ENCODE measurements at places on chromosomes 6 and 20.

GRCh38 chr6:299104-299980 is 7.1 kb downstream of the DUSP22 start:
- no peak for DNase-seq

DNA sequence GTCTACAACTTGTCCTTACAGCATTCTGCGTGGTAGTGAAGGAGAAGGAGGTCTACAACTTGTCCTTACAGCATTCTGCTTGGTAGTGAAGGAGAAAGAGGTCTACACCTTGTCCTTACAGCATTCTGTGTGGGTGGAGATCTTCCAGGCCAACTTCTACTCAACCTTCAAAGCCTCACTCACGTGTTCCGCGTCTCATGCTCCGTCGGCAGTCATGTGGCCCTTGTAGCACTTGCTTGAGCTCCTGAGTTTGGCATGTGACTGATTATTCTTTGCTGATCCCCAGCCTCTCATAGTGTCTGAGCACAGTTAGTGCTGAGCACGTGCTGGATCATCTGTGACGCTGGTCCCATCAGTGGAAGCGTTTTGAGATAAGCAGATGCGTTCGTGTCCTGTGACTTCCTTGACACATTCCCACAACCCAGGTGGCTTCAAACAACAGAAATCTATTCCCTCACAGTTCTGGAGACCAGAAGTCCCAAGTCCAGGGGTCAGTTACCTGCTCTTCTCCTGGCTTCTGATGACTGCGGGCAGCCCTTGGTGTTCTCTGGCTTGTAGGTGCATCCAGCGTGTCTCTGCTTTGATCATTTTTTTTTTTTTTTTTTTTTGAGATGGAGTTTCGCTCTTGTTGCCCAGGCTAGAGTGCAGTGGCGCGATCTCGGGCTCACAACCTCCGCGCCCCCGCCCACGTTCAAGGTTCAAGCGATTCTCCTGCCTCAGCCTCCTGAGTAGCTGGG is 2.6 kb downstream of the SS18L1 start:
- no peak for DNase-seq

DNA sequence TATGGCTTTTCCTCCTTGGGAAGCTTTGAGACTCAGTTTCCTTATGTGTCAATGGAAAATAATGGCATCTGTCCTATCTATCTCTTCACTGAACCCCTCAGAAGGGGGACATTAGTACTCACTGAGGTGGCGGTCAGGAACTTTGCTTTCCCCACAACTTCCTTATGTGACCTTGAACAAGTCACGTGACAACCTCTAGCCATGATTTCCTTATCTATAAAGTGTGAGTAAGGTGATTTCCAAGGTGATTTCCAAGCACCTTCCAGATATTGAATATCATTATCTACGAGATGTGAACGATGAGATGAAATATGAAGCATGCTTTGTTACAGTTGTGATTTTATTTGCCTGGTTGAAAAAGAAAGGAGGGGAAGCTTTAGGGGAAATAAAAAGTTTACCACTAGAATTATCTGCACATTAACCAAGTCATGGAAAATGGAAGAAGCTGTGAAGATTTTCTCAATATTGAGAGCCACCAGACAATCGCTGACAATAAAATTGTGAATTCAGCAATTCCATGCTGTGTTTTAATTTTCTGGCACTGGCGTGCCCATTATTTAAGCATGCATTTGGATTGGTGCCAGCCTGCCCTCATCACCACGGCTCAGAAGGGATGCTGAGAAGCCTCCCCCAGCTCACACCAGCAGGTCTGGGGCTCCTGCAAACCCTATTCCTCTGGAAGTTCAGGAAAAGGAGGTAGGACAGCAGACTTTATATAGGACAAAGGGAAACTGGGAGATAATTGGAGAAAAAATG is 255.3 kb downstream of the CD83 start:
- DNase-seq = no peak

DNA sequence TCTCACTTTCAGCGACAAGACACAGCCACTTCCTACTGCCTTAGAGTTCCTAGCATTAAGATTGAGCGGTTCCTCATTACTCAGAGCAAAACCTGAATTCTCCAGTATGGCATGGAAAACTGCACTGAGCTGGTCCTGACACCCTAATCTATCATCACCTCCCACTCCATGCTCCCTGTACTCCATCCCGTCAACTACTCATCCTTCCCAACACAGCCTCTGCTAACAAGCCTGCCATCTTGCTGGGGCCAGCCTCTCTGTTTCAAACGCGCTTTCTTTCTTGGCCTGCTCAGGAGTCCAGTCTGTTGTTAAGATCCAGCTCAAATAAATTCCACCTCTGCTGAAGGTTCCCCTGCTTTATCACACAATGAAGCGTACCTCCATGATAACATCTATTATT is 12.0 kb downstream of the PRKN start:
- no peak for DNase-seq

GRCh38 chr20:38073307-38074071 is 39.9 kb downstream of the RPRD1B start:
- no peak for DNase-seq

All from T-helper 1 cell (primary cell).